Ecto neural progenitor cell (in vitro differentiated cells): ENCODE measurements at places on chromosomes 2 and 18.

GRCh38 chr18:48860269-48861180 lies 90.2 kb downstream of the SMAD7 start:
- DNase-seq = peak; percentile 67

- no peak for DNase-seq
Observed at GRCh38 chr2:206031162-206031784, 54.7 kb downstream of the INO80D start.

DNA sequence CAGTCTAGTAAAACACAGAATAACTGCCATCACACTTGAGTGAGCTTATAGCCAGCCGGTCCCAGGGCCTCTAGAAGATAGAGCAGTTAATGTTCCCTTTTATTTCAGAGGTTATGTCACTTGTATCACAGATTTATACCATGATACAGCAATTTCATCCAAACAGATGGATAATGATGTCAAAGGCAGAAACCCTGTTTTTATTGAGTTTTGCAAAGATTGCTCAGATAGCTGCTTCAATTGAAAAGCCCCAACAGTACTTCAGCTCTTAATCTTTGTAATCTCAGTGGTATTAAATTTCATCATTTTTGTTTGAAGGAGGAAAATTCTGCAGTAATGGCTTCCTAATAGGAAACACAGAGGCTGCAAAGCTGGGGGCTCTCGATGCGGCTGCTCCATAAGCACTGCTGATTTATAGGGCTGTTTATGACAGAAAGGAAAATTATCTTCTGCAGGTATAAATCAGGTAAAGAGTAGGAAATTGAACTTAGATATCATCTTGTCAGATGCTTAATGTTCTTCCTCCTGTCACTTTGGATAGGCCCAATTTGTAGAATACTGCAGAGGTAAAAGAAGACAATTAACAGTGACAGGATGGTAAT lies 112.3 kb downstream of the LNPK start:
- DNase-seq = no peak

DNA sequence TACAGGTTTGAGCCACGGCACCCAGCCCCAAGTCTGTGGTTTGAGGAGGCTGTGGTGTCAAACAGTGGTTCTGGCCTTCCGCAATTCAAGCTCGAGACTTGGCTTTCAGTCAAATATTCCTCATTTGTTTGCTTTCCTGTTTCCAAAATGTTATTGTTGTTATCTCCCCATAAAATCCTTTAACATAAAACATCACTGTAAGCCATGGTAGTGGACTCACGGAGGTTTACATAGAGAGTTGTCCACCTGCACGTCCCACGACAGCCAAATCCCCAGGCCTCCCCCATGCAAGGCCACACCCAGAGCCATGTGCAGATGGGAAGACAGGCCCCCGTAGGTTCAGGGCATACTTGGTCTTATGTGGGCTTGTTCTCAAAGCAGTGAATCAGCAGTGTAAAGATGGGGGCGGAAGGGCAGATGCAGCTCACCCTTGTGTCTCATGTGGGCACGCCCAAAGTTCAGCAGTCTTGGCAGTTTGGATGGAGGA lies 18.9 kb upstream of the ST3GAL5 start:
- DNase-seq = no peak

DNA sequence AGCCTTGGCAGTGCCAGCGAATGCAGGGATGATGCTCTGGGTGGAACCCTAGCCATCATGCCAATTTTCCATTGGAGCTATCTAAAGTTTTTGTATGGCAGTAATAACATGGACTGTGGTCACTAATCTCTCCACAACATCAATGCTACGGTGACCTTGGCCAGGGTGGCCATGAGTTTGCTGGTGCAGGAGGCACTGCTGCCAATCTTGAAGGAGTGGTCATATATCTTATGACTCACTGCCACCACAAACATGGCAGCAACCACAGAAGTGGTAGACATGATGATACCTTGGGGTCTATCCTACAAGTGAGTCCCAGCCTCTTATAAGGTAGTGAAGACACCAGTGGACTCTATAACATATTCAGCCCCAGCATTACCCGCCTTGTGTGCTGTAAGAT lies 104.6 kb downstream of the EVA1A start:
- no peak for DNase-seq

DNA sequence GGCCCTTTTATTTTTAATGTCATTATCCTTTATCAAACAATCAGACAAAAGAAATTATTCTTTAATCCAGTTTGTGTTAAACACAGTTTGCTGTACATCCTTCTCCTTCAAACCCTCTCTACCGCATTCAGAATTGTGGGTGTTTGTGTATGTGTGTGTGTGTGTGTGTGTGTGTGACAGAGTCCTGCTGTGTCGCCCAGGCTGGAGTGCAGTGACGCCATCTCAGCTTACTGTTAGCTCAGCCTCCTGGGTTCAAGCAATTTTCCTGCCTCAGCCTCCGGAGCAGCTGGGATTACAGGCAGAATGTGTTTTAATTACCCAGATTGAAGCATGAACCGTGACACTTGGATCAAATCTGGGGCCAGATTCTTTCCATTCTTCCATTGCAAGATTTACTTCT lies 723.7 kb downstream of the DCDC2C start:
- no peak for DNase-seq

GRCh38 chr2:50606860-50607259 lies 425.1 kb downstream of the NRXN1 start:
- no peak for DNase-seq

- no peak for DNase-seq
Observed at GRCh38 chr18:60555625-60556024, 183.1 kb upstream of the MC4R start.

DNA sequence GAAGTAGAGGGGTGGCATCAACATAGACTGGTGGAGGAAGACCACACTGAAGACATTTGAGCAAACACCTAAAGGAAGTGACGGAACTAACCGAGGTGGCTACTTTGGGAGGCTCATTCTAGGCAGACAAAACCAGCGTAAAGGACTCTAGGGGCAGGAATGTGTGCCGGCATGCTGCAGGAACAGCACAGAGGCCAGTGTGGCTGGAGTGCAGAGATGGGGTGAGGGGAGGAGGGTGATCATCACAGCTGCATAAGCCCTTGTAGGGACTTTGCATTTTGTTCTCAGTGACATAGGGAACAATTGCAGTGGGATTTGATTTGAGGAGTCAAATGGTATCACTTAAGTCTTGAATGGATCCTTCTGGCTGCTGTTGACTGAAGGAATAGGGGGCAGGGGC lies 253.5 kb downstream of the NCKAP5 start:
- no peak for DNase-seq

- no peak for DNase-seq
Observed at GRCh38 chr18:68244786-68245185, 470.1 kb downstream of the TMX3 start.

DNA sequence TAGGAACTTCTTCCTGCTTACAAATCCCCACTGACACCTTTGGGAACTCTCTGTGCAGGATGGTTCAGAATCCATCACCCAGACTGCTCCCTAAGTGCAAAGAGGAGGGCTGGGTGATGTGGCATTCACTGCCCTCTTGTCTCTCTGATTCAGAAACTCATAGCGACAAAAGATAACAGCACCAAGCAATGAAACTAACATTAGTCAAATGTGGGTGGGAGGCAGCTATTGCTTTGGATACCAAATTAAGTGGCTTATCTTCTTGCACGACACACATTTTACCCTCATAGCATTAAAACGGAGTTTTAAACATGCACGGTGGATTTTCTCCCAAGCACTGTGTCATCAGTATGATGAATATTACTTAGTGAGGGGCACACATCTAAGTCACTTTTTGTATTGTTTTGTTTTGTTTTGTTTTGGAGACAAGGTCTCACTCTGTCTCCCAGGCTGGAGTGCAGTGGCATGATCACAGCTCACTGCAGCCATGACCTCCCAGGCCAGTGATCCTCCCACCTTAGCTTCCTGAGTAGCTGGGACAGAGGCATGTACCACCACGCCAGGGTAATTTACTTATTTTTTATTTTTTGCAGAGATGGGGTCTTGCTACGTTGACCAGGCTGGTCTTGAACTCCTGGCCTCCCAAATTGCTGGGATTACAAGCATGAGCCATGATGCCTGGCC lies 40.9 kb upstream of the NEB start:
- no peak for DNase-seq

GRCh38 chr18:37483984-37484819 lies 81.4 kb downstream of the CELF4 start:
- DNase-seq = no peak

DNA sequence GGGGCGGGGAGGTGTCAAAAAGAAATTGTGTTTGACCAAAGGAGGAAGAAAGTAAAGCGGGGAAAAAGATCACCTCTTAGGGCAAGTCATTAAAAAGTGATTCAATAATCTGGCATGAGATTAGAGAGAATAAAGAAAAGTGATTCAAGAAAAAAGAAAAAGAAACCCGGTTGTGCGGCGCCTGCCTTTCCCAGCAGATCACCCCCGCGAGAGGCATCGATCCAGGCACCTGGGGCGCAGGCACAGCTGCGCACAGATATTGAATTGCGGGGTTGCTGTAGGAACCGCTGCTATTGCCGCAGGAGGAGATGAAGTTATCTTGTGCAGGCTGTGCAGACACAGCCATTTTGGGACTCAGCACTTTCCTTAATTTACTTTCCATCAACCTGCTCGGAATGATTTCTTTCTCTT lies 71.2 kb downstream of the PLB1 start:
- no peak for DNase-seq

- DNase-seq = no peak
Observed at GRCh38 chr2:72361521-72361920, 213.9 kb upstream of the CYP26B1 start.

GRCh38 chr2:202726070-202726469 lies 91.3 kb downstream of the FAM117B start:
- DNase-seq = no peak

DNA sequence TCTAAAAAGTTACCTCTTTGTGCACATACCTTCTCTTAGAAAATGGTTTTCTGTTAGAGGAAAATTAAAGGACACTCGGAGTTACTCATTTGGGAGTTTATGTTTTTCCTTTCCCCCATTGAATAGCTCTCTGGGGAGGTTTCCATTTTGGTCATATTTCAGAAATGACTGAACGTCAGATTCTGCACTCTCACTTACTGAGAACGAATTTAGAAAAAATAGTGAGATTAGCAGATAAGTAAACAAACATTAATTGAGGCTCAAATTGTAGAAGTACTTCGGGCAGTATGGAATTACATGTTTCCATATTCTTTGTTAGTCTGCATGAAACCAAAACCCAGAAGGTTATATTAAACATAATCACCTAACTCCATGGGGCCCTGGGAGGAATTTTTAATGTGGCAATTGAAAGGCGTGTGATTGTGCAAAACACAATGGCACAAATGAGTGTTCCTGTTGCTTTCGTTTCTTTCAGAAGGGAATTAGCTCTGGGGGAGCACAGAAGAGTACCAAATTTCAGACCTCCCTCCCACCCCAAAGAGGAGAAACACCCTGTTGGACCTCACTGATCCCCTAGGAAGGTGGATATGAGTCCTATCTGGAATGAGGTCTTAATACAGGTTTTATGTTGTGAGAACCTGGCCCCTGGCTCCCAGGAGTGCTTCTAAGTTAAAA lies 212.3 kb downstream of the BCL2 start:
- DNase-seq = no peak

- DNase-seq = no peak
Observed at GRCh38 chr2:121778741-121779487, 23.5 kb downstream of the TSN start.

- no peak for DNase-seq
Observed at GRCh38 chr2:174874085-174874484, 109.8 kb upstream of the CHRNA1 start.

DNA sequence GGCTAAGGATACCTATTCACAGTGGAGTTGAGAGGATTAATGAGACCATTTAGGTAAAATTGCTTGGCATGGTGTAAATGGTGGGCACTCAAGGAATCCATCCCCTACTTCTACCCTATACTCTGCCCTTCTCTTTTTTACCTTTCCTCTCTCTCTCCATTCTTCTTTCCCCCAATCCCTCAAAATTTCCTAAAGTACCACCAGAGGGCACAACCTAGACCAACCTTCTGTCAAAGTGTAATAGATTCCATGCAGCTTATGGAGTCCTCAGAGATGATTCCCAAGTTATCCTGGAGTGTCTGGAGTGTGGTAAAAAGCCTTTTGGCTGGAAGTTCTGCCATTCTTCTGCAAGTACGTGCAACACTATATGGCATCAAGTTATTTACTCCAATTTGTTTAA lies 33.0 kb upstream of the CCDC195 start:
- DNase-seq = no peak
